ENCODE measurements at places on chromosomes 7 and 10. TPM values are rescaled to one million over a fixed set of nuclear protein-coding genes. Genes with fewer than 3 reads are reported as not detected.

DNA sequence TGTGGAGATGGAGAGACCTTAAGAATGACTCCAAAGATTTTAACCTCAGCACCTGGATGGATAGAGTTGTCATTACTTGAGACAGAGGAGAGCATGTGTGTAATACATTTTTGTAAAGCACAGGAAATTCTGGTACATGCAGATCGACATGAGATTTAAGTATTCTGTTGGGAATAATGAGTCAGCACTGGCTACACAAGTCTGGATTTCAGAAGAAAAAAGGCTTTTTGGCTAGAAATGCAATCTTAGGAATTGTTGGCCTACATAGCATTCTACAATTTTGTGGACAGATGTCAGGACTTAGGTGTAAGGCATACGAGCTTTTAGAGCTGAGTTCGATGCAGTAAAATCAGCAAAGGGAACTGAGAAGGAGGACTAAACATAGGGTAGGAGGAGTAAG lies 24.1 kb upstream of the ANKRD30A start:
- H3K27me3 ChIP-seq: no peaks in the 10 kb centered on the region
- H3K4me3 ChIP-seq: no peak overlapping the region
- H3K27ac ChIP-seq: no peak overlapping the region
- H3K4me1 ChIP-seq: no peaks in the 10 kb centered on the region
- DNase-seq: no peak

DNA sequence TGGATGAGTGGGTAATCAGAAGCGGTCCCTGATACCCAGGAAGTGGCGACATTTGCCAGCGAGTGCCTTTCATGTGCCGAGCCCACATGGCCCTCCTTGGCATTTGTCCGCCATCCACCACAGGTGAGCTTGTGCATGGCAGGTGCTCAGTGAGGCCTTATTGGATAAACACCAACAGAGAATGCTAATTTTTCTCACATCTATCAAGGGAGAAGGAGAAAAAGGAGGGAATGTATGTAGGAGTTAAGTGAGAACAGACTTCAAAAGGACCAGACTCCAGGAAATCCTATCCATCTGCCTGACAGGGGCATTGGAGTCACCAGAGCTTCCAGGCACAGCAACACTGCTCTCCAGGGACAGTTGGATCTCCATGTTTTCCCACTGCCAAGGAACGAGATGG lies 143.5 kb upstream of the ZMIZ1 start:
- H3K27ac ChIP-seq: no peak overlapping the region
- DNase-seq: no peak
- no peak overlapping the region for H3K4me3 ChIP-seq
- peaks cover 5% of the 10 kb centered on the region for H3K27me3 ChIP-seq

PTPRZ1 gene
- not detected for total RNA-seq

DNA sequence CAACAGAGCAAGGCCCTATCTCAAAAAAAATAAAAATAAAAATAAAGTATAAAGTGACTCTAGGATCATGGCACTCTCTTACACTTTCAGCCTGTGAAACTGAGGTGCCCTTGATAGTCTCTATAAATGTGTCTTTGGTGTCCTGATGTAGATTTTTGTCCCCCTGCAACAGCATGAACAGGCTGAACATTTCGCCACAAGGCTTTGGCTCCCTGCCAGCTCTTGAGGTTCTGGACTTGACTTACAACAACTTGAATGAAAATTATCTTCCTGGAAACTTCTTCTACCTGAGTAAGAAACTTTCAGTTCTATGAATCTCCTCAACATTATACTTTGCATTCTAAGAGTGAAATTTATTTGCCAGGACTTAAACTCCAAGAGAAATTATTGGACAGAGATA lies 48.1 kb upstream of the BMS1 start:
- H3K27ac ChIP-seq: no peak overlapping the region
- no peaks in the 10 kb centered on the region for H3K4me1 ChIP-seq
- no peaks in the 10 kb centered on the region for H3K27me3 ChIP-seq

- H3K4me3 ChIP-seq: no peak overlapping the region
- H3K27ac ChIP-seq: no peak overlapping the region
- no peaks in the 10 kb centered on the region for H3K36me3 ChIP-seq
Measured at GRCh38 chr7:90492250-90492649, 22.8 kb downstream of the PTTG1IP2 start.
